ENCODE measurements at places on chromosomes 2 and 18. TPM values are rescaled to one million over a fixed set of nuclear protein-coding genes. Genes with fewer than 3 reads are reported as not detected.

The MDH1B gene
- 1.8 TPM for total RNA-seq

DNA sequence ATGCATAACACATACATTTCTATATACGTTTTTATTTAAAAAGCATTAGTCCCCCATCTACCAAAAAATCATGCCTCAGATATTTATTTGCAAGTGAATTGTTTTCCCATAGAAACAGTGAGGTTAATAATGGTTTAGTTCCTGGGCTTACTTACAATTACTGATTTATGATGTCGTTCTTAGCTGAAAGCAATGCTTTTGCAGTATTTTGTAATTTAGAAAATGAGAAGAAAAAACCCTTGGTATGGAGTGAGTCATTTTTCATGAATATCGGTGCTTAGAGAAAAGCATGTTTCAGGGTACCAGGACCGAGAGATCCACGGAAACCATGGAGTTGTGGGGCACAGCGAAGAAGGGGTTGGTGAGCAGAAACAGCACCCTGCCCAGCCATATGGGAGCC, 12.0 kb upstream of the CDK15 start:
- DNase-seq, result no peak

DNA sequence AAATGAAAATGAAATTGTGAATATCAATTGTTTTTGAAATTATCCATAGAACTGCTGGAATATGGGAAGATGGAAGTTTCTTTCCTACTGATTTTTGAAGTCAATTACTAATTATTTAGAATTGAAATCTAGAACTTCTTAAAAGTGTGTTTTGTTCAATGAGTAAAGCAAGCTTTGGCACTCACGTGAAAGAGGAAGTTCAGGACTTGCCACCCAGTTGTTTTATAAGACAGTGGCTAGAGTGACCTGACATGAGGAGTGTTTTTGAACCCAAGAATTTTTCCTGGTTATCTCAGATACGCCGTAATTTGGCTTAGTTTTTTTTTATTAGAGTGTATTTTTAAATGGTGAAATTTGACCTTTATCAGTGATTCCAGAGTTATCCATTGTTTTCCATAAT, 3.5 kb downstream of the MXD1 start:
- no peak for DNase-seq

DNA sequence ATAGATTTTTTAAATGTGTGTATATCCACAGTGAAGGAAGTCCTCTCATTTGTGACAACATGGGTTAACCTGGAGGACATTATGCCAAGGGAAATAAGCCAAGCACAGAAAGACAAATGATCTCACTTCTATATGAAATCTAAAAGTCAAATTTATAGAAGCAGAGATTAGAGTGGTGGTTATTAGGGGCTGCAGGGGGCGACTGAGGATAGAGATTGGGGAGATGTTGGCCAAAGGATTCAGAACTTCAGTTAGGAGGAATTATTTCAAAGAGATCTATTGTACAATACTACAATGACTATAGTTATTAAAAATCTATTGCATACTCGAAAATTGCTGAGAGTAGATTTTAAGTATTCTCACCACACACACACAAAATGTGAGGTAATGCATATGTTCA, 252.4 kb upstream of the SLC39A10 start:
- DNase-seq, result peak; percentile 19

DNA sequence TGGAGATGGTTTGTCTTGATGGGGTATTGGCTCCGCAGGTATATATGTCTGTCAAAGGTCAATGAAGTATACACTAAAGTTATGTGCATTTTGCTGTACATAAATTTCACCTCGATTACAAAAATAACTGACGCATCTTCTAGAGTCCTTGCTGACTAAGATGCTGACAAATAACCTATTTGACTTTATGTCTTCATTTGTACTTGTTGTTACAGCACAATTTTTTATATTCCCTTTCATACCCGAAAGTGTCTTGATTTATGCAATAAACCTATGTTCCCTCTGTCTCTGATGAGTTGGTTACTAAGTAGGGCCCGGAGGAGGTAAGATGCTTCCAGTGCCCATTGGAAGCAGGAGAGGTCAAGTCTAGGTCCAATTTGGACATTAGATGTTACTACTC, 93.5 kb downstream of the COPS8 start:
- DNase-seq, result no peak

GRCh38 chr2:3959372-3959771, 256.0 kb downstream of the DCDC2C start:
- DNase-seq, result peak; percentile 41

The TEKT4 gene
- not detected for total RNA-seq

The PPP1R1C gene
- 0.50 TPM for total RNA-seq

The NAT8 gene
- total RNA-seq, result not detected

GRCh38 chr18:26383454-26384270, 157.4 kb downstream of the TAF4B start:
- DNase-seq, result peak; percentile 53

GRCh38 chr2:2234398-2235195, 96.5 kb downstream of the MYT1L start:
- no peak for DNase-seq
